ENCODE measurements at places on chromosomes 13 and 19.

GRCh38 chr13:21362741-21363140 is 96.4 kb downstream of the ZDHHC20 start:
- no peak for DNase-seq

GRCh38 chr13:76759877-76760276 is 126.3 kb downstream of the KCTD12 start:
- no peak for DNase-seq

DNA sequence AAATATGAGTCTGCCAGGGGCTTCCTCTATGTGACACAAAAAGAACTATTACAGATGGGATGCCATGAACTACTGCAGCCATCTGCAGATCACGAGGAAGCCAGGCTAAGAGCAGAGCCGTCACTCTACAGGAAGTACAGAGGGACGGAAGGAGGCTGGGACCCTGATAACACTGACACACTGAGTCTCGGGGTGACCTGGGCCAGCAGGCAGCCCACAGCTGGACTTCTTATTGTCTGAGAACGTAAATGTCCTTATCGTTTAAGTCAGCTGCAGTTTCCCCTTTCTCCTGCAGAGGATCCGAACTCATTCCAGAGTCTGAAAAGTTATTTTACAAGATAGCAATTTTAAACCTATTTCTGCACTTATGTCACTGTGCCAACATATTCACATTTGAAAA is 20.7 kb downstream of the PARP4 start:
- no peak for DNase-seq

GRCh38 chr13:77511552-77511951 is 24.0 kb upstream of the SCEL start:
- DNase-seq = no peak

GRCh38 chr13:30616927-30617314 is 799 bp upstream of the USPL1 start:
- DNase-seq = no peak

DNA sequence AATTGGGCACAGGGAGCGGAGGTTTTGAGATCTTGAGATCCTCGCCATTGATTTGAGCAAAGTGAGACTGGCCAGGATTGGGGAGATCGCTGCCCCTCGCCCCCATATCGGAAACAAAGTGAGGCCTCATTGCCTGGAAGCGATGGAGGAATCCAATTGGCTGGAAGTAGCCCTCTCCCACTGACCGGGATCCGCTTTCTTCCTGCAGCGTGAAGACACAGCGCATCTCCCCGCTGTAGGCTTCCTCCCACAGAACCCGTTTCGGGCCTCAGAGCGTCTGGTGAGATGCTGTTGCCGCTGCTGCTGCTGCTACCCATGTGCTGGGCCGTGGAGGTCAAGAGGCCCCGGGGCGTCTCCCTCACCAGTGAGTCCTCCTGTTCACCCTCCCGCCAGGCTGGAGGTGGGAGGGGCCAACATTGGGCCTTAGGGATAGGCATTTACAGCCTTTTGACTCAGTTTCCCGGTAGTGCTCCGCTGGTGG is 438 bp downstream of the PRKCSH start:
- DNase-seq = peak; percentile 29

GRCh38 chr13:20174656-20175405 is 14.0 kb upstream of the GJA3 start:
- peak; percentile 70 for DNase-seq

- no peak for DNase-seq
Observed at GRCh38 chr19:44972802-44973201, 17.6 kb downstream of the CLPTM1 start.

GRCh38 chr19:19051478-19052213 is 12.1 kb upstream of the SLC25A42 start:
- no peak for DNase-seq

DNA sequence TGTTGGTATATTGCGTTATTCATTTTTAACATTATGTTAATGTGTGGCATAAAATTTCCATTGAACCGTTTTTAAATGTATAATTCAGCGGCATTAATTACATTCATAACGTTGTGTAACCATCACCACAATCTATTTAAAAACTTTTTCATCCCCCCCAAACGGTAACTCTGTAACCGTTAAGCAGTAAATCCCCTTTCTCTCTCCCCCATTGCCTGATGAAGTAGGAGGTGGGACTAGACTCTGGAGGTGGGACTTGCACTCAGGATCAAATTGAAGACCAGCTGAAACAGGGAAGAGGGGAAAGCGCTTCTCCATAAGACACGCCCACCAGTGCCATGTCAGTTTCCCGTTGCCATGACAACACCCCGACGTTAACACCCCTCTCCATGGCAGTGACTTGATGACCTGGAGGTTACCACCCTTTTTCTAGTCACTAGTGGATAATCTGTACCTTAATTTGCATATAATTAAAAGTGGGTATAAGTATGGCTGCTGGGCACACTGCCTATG is 16.8 kb downstream of the CLEC11A start:
- no peak for DNase-seq

DNA sequence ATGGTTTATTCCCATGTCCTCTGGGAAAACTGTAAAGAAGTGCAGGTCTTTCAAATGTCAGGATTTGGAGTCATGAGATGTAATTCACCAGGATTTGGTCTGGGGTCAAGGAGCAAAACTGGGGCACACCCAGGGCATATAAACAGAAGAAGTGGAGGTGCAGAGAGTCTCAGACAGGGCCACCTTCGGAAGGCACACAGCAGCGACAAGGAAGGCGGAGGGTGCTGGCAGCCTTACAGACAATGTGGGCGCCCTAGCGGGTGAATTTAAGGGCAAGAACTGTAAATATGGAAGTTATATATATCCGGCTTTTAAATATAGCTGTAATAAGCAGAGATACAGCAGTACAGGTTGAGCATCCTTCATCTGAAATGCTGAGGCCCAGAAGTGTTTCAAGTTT is 31.2 kb downstream of the DHRS12 start:
- DNase-seq = no peak

GRCh38 chr13:51697855-51698254 is 106.1 kb downstream of the DHRS12 start:
- no peak for DNase-seq

Data from activated naive CD8-positive, alpha-beta T cell treated with anti-CD3 and anti-CD28 coated beads, Interleukin-2, amount 50 U/mL, for 24 hours (primary cell).